ENCODE measurements at places on chromosomes 7 and 10.

- DNase-seq = no peak
Measured at GRCh38 chr10:8639486-8640185, 585.1 kb downstream of the GATA3 start.

GRCh38 chr10:131090761-131091661 lies 220.5 kb downstream of the TCERG1L start:
- DNase-seq = no peak

DNA sequence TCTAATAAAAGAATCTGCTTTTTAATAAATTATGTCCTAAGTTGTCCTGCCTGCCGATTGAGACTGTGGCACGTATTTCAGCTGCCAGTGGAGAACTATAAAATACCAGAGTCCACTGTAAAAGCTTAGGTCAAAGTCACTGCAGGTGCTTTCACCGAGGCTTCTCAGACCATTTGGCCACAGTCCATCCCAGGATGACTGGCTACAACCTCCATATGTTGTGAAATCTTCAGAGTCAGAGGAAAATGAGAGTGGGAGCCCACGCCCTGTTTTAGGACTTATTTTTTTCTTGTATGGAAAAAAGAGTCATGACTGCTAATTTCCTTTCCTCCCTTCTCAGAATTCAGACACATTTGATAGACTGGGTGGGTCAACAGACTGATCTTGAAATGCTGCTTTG lies 182.9 kb downstream of the ANK3 start:
- DNase-seq = peak; percentile 12

- no peak for DNase-seq
Measured at GRCh38 chr10:14748441-14748840, 26.3 kb downstream of the FAM107B start.

DNA sequence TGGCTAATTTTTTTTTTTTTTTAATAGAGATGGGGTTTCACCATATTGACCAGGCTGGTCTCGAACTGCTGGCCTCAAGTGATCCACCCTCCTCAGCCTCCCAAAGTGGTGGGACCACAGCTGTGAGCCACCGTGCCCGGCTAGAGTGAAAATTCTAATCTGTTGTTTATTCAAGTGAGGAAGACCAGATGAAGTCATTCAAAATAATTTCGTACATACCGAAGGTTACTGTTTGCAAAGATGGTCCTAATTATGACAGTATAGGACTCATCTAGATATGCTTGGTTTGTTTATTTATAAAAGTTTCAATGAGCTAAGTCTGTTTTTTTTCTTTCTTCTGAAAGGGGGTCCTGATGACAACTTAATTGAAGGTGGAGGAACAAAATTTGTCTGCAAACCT lies 376.8 kb downstream of the EXOC4 start:
- no peak for DNase-seq

- DNase-seq = no peak
Measured at GRCh38 chr7:33448035-33448434, 318.7 kb downstream of the BBS9 start.

- no peak for DNase-seq
Measured at GRCh38 chr7:152579070-152579469, 96.9 kb downstream of the XRCC2 start.

DNA sequence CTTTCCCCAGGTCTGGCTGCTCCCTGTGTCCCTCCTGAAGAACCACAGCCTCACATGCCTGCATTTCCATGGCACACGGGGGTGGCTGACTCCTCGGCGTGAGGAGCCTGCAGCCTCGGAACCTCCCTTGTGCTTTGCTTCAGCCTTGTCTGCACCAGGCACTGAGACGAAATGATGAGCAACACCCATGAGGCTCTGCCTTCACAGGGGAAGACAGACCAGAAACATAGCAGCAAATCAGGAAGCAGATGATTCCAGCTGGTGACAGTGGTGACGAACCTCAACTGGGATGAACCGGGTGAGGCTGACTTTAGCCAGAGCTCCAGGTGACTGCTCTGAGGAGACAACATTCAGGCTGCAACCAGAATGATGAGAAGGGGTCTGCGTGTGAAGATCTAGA lies 84.5 kb upstream of the SMNDC1 start:
- DNase-seq = no peak

DNA sequence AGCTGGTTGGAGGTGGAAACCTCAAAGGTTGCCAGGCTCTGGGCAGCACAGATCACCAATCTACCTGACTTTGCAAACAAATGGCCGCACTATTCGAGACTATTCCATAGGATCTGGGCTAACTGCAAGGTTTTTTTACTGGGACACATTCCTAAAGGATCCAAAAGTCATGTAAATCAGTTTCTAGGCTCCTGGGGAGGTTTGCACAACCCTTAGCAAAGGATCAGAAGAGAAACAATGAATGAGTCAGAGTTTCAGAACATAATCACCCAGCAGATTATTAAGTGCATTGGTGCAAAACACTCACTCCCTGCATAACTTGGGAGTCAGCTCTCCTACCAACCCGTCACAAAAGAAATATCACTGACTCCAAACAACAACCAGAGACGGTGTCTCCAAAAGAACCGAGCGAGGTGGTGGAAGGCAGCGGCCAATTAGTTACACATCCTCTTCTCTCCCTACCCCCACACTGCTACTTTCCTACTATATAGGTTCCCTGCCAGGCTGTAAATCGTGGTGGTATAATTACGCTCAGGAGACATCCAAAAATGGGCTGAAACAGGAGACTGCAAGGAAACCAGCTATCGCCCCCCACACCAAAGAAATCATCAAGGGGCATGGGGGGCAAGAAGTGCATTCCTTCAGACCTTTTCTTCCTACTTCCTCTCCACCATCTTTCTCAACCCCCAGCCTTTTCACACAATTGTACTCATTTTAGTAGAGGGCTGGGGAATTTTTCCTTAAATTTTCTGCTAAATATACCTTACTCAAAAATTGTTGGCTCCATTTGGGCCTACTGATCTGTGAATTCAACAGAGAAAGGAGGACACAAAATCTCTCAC lies 3.2 kb downstream of the UBE2H start:
- DNase-seq = peak; percentile 61

DNA sequence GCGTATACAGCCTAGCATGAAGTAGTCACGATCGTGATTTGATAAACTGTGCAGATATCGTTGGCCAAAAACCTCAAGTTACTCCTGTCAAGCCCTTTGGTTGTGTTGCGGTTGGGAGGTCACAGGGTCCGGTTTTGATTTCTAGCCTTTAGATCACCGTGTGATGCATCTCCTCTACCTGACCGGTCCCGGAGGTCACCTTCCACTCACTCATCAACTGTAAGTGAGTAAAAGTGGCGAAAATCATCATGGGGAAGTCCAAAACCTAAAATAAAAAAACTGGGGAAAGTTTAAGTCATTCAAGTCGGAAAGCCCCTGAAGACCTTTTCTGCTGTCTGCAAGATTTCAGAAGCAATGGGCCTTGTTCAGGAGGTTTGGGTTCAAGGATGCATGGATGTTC lies 62.8 kb downstream of the ADARB2 start:
- no peak for DNase-seq

GRCh38 chr10:68826764-68827591 lies at the start of gene STOX1:
Gene STOX1 (plus strand): TSS chr10:68827531. CDS start chr10:68827624, 93 bp downstream.
- peak; percentile 29 for DNase-seq

DNA sequence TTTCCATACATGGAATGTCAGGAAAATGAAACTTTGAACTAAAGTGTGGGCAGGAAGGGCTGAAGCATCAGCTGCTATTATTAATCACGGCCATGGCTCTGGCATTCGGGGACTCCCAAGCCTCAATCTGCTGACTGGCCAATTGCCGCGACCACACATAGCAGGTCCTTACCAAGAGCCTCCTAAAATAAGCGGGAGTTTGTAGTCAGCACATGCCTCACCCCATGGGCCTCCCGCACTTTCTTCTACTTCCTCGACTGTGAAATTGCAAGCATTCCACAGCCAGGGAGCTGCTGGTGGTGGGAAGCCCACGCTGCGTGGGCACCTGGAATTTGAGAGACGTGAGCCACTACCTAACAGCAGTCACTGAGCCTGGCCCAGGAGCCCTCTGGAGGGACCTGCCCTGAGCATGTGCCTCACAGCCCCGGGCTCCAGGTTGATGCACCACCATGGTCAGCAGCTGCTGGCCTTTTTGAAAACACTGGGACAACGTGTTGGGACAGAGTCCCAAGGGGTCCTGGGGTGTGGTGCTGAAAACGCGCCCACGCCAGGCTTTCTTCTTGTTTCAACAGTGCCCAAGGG lies 211.4 kb downstream of the TNS3 start:
- no peak for DNase-seq

DNA sequence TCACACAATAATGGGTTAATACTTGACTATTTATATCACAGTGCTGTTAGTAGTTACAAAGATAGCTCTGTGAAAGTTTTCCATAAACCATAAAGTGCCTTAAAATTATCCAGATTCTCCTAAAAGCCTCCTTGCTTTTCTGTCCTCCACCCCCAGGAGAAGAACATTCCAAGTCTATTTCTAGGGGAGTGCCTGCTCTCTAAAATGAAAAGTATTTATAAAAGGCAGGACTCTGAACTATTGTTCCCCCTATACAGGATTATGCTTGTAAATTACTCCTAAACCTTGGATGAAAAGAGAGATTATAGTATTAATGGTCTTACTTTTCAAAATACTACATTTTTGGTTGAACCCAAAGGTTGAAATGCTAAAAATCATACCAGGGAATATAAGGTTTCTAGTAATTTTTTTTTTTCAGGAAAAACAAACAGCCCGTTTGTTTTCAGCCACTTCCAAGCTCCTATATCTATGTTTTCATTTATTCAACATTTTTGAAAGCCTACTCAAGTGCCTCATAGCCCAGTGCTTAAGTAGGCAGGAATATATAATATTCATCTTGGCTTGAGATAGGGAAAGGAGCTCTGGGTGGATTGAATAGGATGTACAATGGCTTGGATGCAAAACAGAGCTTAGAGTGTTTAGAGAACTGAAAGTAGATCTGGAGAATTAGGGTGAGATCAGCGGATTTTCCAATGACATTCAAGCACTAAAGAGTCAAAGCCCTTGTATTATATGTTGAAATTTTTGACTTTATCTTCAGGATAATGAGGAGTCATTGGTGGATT lies 320.7 kb downstream of the GPR37 start:
- no peak for DNase-seq

DNA sequence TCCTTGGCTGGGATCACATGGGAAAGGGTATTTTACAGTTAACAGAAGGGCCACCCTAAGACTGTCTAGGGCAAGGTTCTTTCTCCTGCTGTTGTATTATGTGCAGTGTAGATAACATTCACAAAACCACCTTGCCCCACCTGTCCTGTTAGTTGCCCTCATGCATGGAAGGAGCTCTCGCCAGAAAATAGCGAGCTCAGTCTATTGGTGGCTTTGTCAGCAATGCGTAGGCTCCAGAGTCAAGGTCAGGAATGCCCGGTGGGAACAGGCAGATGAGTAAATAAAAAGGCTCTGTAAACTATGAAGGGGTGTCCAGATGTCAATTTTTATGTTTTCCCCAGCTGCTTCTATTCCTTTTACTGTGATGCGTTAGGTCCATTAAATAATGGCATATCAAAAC lies 107.1 kb upstream of the WDR11 start:
- no peak for DNase-seq

GRCh38 chr7:117163101-117163500 lies 159.8 kb downstream of the WNT2 start:
- no peak for DNase-seq

GRCh38 chr10:69901628-69902505 lies 100.2 kb downstream of the COL13A1 start:
- no peak for DNase-seq

- no peak for DNase-seq
Measured at GRCh38 chr7:36010656-36011587, 142.1 kb upstream of the EEPD1 start.

DNA sequence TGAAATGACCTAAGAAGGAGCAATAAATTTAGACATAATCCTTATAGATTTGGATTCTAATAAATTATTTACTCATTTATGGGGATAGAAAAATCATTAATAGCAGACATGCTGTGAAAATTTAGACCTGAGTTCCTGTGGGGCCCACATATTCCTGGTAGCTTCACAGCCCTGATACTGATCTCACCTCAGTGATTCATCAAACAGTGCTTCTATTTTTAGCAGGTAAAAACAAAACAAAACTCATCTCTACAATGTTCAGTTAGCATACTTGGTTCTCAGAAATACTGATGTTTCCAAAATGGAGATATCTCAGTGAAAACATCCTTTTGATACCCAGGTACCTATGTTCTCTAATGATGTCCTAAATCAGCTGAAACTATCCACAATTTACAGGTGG lies 841.1 kb upstream of the SORCS1 start:
- DNase-seq = no peak

DNA sequence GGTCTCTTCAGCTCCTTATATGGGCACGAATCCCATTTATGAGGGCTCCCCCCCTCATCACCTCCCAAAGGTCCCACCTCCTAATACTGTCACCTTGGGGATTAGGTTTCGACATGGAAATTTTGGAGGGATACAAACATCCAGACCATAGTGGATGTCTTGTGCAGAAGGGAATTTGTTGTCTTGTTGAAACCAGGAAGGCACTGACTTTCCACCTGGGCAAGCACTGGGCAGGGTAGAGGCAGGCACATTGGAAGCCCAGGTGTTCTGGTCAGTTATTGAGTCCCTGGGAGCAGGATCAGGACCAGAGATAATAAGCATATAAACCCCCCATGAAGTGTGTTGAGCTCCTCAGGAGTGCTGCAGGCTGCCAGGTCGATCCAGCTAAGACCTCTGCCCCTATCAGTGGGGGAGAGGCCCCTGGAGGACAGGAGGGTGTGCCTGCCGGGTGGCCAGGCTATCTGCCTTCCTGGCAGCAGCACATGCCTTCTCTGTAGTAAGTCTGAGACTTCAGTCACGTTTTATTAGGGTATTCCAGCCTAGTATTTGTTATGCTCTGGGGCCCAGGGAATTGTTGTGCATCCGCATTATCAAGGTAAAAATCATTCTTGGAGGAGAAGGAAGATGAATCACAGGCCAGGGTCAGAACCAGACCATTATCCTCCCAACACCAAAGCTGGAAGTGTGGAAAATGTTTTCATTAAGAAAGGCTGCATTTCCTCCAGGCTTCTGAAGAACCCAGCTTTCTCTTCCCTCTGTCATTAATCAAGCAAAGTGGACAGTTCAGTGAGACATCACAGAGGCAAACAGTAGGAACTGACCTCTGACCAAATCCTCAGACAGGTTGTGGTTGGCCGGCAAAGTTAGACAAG lies 503.1 kb downstream of the GRID1 start:
- DNase-seq = no peak

DNA sequence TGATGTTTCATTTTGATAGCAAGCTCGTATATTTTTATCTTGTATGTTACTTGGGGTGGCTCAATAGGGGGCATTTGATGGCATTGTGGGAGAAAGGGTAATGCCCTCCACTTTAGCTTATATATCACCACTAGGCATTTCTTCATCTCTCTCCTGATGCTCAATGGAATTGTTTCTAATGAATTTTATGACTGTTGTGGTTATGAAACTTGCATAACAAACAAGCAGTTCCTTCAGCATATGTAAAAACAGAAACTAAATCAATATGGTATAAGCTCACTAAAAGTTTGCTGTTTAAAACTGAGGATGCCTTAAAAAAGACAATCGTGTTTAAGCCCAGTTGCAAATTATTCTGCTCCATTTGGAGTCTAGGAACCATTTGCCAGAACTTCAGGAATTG lies 75.5 kb downstream of the CDK14 start:
- DNase-seq = no peak

GRCh38 chr10:61933859-61934555 lies 32.5 kb downstream of the ARID5B start:
- no peak for DNase-seq
